ENCODE measurements at places on chromosomes 3 and 15.

DNA sequence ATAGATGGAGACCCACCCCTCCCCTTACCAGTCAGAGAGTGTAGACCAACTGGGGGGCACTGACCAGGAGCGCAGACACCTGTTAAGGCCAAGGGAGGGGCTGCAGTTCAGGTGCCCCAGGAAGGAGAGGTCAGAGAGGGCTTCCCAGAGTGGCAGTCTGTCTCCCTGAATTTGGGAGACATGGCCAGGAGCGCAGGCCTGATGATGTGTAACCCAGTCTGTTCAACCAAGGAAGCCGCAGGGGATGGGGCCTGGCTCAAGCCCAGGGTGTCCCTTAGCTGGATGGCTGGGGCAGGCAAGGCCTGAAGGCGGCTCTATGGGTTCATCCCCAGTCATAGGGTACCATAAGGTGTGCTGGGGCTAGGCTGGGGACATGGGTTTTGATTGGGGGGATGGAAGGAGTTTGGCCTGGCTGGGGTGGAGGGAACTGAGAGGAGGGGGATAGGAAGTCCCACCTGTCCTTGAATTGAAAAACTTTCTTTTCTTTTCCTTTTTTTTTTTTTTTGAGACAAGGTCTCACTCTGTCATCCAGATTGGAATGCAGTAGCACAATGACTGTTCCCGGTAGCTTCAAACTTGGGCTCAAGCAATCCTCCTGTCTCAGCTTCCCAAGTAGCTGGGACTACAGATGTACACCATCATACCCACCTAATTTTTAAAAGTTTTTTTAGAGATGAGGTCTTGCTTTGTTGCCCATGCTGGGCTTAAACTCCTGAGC lies 75.7 kb downstream of the SMAD6 start:
- DNase-seq, result no peak

GRCh38 chr3:150535204-150535603 lies 11.1 kb downstream of the SERP1 start:
- no peak for DNase-seq

- DNase-seq, result no peak
These were observed 164.3 kb upstream of the NUDT16 start for GRCh38 chr3:131217296-131217741.

DNA sequence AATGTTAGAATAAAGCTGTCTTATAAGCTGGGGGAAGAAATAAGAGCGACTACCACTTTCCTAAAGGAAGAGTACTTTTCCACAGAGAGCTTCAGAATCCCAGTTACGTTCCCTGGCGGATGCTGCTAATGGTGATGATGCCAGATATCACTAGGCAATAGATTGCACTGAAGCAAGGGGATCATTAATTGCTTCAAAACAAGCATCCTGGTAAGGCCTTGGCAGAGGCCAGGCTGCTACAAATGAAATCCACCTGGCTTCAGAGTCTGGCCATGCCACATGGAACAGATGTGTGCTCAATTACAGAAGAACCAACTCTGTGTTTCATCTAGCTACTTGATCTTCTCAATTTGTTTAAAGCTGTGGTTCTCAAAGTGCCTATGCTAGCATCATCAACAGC lies 129.2 kb upstream of the IL12A start:
- DNase-seq, result no peak

- peak; percentile 48 for DNase-seq
These were observed 15.1 kb downstream of the RAB5A start for GRCh38 chr3:19961960-19962359.

GRCh38 chr15:25743548-25744275 lies 119.4 kb downstream of the ATP10A start:
- DNase-seq, result peak; percentile 44

- no peak for DNase-seq
These were observed 12.8 kb downstream of the LRRC28 start for GRCh38 chr15:99264125-99264524.

GRCh38 chr3:40035177-40035576 lies 225.8 kb downstream of the MYRIP start:
- DNase-seq, result no peak

DNA sequence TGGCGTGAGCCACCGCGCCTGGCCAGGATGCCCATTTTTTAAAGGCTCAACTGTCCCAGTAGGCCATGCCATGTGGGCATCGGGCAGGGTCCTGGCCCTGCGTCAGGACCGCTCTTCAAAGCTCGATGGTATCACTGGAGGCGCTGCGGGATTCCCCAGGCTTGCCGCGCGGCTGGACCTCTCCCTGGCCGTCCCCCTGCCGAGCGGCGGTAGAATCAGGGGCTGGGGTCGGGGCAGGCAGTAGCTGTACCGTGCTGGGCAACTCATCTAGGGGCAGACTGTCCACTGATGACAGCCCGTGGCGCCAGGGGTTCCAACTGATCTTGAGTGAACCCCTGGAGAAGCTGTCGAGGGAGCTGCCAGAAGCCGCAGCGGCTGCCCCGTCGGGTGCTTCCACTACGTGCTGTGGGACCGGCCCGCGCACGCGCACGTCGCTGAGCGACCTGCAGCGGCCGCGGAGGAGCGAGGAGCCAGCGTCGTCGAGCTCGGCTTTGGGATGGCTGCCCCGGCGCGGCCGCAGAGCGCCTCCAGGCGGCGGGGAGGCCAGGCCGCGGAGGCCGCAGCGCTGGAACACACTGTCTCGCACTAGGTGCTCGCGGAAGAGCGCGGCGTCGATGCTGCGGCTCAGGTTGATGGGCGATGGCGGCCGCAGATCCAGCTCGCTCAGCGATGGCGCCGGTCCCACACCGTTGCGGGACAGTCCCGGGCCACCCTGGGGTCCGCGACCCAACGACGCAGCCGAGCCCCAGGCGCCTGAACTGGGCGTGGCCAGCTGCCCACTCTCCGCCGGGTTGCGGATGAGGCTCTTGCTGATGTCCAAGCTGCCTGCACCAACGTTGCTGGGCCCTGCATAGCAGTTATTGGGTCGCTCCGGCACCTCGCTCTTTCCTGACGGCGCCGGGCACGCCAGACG lies 5.8 kb downstream of the PRRT3 start:
- peak; percentile 97 for DNase-seq

GRCh38 chr3:4343258-4343657 lies 40.1 kb downstream of the SETMAR start:
- no peak for DNase-seq

- no peak for DNase-seq
These were observed 57.0 kb downstream of the TMCC1 start for GRCh38 chr3:129836381-129837064.

- DNase-seq, result no peak
These were observed 124.6 kb upstream of the ARHGEF3 start for GRCh38 chr3:56926243-56926946.

- no peak for DNase-seq
These were observed 16.1 kb upstream of the C15orf61 start for GRCh38 chr15:67504796-67505195.

- DNase-seq, result no peak
These were observed 20.8 kb upstream of the SRP14 start for GRCh38 chr15:40059821-40060220.

DNA sequence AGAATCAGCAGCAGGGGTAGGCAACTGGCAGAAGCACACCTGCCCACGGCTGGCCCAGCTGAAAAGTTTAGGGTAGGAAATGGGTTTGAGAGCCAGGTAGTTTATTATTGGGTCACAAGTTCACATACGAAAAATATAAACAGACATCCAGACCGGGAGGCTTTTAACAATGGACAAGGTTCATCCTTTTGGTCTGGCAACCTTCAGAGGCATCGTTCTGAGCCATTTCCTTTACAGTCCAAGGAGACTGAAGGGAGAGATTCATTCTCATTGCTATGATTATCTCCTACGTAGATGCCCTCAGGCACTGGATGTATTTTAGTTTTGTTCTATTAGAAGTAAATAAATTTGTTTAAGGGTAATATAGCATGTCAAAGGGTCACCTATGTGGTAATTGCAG lies 248.0 kb upstream of the THBS1 start:
- DNase-seq, result no peak

DNA sequence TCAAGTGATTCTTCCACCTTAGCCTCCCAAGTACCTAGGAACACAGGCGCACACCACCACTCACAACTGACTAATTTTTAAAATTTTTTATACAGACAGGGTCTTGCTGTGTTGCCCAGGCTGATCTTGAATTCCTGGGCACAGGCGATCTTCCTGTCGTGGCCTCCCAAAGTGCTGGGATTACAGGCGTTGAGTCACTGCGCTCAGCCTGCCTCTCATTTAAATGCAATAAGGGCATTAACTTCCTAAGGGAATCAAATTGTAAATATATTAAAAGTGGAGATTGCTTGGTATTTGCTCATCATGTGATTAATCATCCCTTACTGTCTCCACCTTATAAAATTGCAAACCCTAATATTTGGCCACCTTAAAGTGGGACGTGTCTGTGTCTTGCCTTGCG lies 65.2 kb downstream of the PGPEP1L start:
- no peak for DNase-seq

DNA sequence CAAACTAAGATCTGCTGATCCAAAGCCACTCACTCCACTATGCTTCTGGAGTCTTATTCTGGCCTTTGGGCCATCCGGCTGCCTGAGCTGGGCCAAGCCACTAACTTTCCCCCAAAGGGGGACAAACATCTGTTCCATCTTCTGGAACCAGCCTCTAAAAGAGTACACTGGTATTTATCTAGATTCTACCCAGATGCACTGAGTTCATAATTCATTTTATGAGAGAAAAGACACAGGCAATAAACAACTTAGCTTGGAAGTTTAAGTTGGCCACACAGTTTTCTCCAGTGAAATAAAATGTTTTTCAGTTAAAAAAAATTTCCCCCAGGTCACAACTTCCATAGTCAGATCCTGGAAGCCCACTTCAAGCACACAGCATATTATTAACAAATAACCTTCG lies 80.1 kb upstream of the ARHGEF3 start:
- no peak for DNase-seq

DNA sequence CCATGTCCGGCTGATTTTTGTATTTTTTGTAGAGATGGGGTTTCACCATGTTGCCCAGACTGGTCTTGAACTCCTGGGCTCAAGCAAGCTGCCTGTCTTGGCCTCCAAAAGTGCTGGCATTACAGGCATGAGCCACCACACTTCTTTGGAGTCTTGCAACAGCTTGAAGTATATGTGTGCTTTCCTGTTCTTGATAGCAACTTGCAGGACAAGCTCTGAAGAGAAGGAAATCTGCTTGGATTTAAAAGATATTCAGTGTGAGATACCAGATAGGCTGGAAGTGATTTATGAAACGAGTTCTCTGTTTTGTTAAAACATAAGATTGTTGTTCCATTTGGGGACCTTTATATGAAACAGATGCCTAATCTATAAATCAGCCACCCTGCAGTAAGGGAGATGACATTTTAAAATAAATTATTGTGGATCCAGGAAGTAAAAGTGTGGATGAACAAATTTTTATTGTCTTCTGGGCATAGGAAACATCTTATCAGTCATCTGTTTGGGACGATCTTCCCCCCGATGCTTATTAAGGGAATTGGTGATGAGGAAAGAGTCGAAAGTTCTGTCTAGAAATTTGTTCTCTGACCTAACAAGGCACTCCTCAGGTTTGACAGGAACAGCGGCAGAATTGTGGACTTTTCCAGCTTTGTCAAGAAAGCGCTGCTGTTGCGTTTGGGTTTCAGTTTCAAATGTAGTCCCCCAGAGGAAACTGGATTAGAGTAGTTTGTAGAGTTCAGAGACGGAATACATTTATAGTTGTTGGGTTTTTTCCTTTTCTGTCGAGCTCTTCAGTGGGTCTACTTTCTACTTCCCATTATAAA lies 53.7 kb upstream of the MAGI1 start:
- DNase-seq, result no peak

DNA sequence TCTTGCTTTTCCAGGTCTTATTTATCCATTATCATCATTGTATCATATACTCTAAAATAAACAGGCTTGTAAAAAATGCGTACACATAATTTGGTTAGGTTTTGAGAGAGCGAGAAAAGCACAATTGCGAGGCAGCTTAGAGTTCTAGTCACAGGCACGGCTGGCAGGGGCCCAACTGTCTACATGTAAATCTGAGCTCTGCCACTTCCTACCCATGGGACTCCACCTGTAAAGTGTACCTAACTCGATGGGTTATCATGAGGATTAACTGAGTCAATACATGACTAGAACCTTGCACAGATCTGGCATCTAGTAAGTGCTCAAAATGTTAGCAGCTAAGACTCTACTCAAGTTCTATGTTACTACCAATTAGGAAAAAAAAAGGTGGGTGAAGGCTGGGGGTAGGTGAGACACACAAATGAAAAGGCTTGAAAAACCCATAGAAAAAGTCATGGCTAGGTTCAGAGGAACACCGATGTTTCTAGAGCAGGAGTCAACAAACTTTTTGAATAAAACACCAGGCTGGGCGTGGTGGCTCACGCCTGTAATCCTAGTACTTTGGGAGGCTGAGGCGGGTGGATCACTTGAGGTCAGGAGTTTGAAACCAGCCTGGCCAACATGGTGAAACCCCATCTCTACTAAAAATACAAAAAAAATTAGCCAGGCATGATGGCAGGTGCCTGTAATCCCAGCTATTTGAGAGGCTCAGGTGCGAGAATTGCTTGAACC lies 36.2 kb downstream of the GLB1 start:
- DNase-seq, result no peak

DNA sequence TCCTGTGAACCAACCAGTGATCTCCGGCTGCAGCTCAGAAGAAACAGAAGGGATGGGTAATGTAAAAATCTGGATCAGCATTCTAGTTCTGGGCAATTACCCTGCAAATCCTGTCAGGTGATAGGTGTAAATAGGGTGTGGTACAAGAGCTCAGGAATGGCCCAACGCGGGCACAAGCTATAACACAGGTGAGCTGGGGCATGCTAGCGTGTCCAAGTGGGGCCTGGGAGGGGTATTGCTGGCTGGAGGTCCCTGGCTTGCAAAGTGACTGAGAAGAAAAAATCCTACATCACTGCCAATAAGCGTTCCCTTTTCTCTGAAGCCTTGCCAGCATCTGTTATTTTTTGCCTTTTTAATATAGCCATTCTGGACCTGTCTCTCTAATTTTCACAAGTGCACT lies 9.7 kb upstream of the CHST2 start:
- no peak for DNase-seq

- DNase-seq, result no peak
These were observed 118.0 kb upstream of the MEF2A start for GRCh38 chr15:99447497-99448371.

DNA sequence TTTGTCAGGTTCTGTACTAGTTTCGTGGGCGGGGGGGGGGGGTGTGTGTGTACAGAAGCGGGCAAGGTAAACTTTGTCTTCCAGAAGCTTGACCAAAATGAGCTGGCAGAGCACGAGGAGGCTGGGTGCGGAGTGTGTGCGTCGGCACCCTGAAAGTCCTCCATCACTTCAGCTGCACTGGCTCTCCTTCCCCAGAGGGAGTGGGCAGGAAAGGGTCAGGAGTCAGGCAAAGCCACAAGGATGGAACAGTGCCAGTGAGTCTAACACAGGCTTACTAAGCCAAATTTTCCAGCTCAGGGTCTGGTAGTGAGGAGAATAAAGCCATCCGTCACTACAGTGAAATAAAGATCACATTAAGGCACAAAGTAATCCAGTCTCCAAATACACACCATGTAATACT lies 11.9 kb upstream of the SH3GL3 start:
- DNase-seq, result no peak

GRCh38 chr3:94529816-94530215 lies 467.0 kb downstream of the NSUN3 start:
- DNase-seq, result no peak

- peak; percentile 81 for DNase-seq
These were observed 194.6 kb upstream of the TPM1 start for GRCh38 chr15:62847900-62848489.

GRCh38 chr3:79769229-79769628 lies 1.4 kb upstream of the ROBO1 start:
- no peak for DNase-seq

Data from activated CD4-positive, alpha-beta T cell treated with anti-CD3 and anti-CD28 coated beads, Interleukin-2, amount 10 ng/mL, durations not matched to agents 24 days and 14 days (primary cell).